ENCODE measurements at places on chromosomes 2 and 18. TPM values are rescaled to one million over a fixed set of nuclear protein-coding genes. Genes with fewer than 3 reads are reported as not detected.

FSIP2 gene
- total RNA-seq: 1.4 TPM

DNA sequence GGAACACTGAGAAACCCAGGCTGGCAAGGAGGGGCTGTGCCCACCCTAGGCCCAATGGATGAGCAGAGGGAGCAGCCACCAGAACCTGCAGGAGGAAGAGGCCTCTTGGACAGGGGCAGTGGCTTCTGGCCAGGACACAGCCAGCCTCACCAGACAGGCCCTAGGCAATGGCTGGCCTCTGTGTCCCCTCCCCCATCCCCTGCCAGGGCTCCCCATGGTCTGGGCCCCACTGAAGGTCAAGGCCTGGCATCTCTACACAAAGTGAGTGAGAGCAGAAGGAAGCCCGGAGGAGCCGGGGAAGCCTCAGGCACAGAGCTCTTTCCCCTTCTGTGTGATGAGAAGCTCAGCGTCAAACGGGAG, 6.3 kb downstream of the PRLH start:
- H3K4me3 ChIP-seq: no peak overlapping the region
- no peaks in the 10 kb centered on the region for H3K27me3 ChIP-seq
- no peak for DNase-seq
- no peak overlapping the region for H3K27ac ChIP-seq

DNA sequence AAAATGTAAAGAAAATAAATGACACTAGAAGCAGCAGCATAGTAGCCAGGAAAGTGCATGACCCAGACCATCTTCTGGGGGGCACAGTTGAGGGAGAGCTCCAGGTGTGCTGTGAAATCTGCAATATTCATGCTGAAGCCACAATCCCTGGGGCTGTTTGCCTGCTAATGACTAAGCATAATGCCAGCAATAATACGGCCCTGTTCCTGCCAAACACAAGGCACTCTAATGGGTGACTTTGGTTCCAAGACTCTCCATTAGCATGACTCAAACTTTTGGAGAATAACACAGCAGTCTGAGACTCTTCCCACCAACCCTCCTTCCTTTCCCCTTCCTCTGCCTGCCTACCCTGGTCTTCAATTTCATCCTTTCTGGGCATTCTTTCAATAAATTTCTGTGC, 77.9 kb upstream of the DOCK10 start:
- H3K36me3 ChIP-seq: no peaks in the 10 kb centered on the region
- no peaks in the 10 kb centered on the region for H3K27me3 ChIP-seq
- no peak for DNase-seq
- 0 out of 2 replicates have a peak, but pooled peaks cover 3% of the 10 kb centered on the region for H3K4me1 ChIP-seq
- H3K27ac ChIP-seq: no peak overlapping the region

DNA sequence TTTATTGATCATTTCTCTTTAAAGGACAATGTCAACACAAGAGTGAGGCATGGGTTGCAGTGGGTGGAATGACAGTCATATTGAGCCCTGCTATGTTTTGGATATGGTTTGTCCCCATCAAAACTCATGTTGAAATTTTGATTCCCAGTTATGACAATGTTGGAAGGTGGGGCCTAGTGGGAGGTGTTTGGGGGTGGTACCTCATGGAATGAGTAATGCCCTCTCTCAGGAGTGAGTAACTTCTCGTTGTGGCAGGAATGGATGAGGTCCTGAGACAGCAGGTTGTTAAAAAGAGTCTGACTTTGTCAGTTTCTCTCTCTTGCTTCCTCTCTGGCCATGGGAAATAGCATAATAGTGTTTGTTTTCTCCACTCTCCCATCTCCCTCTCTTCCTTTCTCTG, 345.3 kb downstream of the DCC start:
- H3K36me3 ChIP-seq: no peaks in the 10 kb centered on the region
- no peak overlapping the region for H3K4me3 ChIP-seq
- H3K27me3 ChIP-seq: no peaks in the 10 kb centered on the region
- DNase-seq: no peak

DNA sequence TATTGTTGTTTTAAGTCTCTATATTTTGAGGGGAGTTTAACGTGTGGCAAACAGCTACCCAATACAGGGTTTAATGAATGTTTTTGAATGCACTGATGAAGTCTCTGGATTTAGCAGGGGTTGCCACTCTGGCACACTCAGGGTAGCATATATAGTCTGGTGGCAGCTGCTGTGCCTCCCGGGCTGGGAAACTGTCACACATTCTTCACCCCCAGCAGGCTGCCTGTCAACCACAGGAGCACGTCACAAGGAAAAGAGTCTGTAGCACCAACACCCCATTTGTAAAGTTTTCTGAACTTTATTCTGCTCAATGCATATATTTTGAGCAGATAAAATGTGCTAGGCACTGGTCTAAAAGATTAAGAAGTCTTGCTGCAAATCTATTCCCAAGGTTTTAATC, 39.3 kb downstream of the NGEF start:
- H3K36me3 ChIP-seq: no peaks in the 10 kb centered on the region
- no peak overlapping the region for H3K4me3 ChIP-seq
- H3K27ac ChIP-seq: no peak overlapping the region
- no peak for DNase-seq
- no peaks in the 10 kb centered on the region for H3K27me3 ChIP-seq

- no peak overlapping the region for H3K27ac ChIP-seq
- no peaks in the 10 kb centered on the region for H3K36me3 ChIP-seq
- H3K4me1 ChIP-seq: 0 out of 2 replicates have a peak, but pooled peaks cover 4% of the 10 kb centered on the region
- DNase-seq: no peak
Measured at GRCh38 chr2:106356291-106356690, 111.9 kb downstream of the RGPD3 start.

Data from H1 (cell line).